NCI-H1436 treated with DMSO at 0.1 percent for 48 hours (cell line): ENCODE measurements at places on chromosomes 2 and 18.
A peak's percentile ranks its signal among the peaks of the same experiment; 100 is the strongest.

DNA sequence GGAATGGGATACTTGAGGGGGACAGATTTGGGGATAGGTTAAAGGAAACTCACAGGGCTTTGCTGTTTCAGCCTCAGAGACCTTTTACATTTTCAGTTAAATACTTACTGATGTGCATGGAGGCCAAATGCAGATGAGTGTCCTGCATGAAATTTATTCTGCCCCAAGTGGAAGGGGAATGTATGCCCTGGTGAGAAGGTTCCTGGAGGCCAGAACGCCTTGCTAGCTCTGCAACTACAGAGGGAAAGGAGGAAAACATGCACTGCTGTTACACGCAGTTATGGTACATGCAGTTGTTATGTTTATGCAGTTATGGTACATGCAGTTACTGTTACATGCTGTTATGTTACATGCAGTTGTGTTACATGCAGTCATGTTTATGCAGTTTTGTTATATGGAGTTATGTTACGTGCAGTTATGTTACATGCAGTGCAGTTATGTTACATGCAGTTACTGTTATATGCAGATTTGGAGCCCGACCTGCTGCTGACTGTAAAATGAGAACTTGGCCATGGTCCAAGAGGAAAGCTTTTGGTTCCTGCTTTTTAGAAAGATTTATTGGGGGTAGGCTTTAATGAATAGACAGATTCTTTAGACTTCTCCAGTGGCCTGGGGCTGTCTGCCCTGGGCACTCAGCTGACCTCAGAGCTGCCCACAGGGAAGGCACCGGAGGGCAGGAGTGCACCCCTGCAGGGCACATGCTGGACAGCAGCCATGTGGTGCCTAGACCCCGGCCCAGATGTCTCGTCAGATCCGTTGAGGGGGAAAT is 84.1 kb downstream of the LDLRAD4 start:
- DNase-seq = no peak

DNA sequence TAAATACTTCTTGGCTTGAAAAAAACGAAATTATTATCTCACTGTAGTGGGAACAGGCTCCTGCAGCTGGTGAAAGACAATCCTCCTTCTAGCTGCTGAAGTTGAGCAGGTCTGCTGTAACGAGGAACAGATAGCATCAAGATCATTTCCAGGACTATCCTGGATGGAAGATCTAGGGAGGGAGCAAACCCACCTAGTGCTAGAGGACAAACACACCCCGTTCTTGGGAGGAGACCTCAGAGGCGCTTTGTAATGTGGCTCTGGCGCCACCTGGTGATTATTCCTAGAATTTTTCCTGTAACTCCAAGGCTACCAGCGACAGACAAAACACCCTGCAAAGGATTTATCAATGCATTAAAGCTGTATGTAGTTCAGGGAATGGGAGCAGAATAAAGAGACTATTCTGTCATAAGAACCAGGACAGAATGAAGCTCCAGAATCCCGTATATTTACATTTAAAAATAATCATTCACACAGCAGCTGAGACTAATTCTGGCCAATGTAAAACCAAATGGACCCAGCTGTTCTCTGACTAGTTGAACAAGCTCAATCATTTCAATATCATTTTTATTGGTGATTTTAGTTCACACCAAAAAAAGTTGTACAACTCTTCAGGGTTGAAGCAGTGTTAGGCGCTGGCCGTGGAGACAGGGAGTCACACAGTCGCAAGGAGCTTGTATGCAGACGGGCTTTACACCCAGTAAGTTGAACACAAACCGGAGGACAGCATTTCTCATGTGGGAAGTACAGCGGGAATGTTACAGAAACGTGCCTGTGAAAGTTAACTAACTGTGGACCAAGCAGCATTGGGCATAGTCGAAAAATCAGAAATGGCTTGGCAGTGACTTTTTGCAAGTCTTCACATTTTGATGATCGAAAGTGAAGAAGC is 290.3 kb downstream of the TRIB2 start:
- DNase-seq = no peak

DNA sequence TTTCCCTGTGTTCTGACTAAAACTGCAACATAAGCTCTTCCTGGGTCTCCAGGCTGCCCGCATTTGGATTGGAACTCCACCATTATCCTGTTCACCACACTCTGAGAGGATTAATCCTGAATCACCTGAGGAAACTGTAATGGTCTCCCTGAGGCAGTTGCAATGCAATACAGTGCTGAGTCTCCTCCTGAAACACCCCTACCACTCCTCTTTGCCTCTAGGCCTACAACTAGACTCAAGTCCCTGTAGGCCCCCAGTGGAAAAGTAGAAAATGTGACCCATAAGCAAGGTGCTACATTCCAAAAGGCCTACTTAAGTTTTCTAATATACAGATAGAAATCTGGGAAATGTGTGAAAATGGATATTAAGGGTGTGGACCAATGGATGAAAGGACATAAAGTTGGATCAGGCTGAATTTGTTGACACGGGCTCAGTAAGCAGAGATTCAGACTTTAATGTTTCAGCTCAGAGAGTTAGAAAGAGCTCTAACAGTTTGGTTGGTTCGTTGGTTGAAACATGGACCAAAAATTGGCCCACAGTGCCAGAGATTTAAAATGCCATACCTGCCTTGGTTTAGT is 222.3 kb upstream of the ZC3H15 start:
- DNase-seq = no peak

- no peak for DNase-seq
Observed at GRCh38 chr2:129191530-129191929, 787.9 kb upstream of the RAB6C start.

- no peak for DNase-seq
Observed at GRCh38 chr18:668260-668659, 10.8 kb downstream of the TYMS start.

GRCh38 chr2:229686122-229686919 is 28.0 kb downstream of the DNER start:
- no peak for DNase-seq

DNA sequence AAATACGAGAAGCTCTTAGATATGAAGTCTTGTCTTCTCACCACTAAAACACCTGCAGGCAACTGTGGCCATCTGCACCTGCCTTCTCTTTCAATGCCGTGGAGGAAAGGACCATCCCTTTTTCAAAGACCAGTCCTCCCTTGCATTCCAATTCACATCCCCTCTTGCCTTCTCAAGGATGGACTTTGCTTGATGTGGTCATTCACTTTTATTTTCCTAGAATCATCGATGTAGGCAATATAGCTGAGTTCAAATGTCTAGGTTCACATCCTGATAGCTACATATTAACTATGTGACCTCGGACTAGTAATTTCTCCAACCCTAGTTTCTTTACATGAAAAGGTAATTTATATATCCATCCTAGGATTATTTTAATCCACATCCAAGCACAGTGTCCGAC is 110.1 kb downstream of the HIBCH start:
- DNase-seq = no peak

GRCh38 chr2:10252661-10253060 is 50.0 kb upstream of the HPCAL1 start:
- no peak for DNase-seq

DNA sequence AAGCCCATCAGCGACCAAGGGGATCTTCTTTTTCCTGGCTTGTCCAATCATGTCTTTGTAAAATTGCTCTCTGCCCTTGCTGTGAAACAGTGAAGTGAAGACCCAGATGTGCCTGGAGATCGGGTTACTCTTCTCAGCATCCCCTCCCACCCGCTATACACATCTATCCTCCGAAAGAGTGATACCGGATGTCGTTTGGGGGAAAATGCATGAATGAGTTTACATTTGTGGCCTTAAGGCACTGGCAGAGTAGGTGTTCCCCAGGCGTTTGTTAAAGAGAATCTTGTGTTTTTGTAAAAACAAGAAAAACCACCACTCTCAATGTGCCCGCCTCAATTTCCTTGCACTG is 528.3 kb downstream of the CMPK2 start:
- no peak for DNase-seq

DNA sequence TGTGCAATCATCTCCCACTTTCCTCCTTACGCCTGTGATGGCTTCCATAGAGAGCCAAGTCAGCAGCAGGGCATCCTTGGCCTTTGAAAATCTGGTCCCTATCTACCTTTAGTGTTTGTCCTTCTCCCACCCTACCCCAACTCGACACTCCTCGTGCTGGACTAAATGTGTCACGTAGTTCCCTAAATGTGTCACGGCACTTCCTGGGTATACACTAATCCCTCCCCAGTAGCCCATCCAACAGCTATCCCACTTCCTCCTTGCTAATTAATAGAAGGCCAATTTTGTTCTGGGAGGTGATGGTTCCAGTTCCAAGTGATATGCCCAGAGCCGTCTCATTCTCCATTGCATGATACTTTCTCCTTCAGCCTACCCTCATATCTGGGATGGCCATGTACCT is 36.5 kb upstream of the ZFP36L2 start:
- no peak for DNase-seq

- no peak for DNase-seq
Observed at GRCh38 chr2:151251012-151251411, 10.7 kb downstream of the RBM43 start.

DNA sequence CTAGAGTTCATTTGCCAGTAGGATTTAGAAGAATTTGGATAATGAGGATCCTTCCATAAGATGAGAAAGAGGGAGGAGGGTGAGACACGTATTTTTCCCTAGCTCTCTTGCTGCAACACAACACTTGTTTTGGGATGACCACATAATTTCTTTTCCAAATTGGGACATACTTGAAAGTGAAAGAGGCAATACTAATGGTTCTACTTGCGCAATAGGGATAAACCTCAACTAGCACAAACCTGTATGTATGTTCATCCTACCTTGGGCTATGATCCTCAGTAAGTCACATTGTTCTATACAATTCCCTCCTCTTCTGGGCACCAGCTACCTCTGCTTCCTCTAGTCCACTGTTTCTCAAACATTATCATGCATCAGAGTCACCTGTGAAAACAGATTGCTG is 1208.8 kb upstream of the LRRTM1 start:
- DNase-seq = no peak

GRCh38 chr2:128715360-128715759 is 396.7 kb upstream of the HS6ST1 start:
- no peak for DNase-seq

- no peak for DNase-seq
Observed at GRCh38 chr2:78561876-78562275, 463.6 kb upstream of the REG3G start.

- DNase-seq = no peak
Observed at GRCh38 chr2:38376346-38377049, 575 bp downstream of the ATL2 start.

DNA sequence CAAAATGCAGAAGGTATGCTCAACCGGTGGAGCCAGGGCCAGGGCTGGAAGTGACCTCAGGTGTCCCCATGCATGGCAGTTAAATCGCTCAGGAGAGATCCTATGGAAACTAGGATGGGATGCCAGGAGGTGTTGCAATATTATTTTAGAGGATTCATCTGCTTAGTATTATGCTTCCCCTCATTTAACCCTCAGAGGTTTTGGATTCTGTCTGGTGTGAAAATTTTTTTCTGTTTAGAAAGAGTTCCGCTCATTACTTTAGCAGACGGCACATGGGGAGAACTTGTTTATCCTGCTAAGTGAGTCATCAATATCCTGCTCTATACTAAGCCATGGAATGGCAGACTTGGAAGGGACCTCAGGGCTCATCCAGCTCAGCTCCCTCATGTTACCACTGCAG is 42.5 kb downstream of the TRIB2 start:
- DNase-seq = no peak

- DNase-seq = no peak
Observed at GRCh38 chr2:173349287-173349686, 5.4 kb upstream of the CDCA7 start.

- DNase-seq = no peak
Observed at GRCh38 chr2:217288472-217289063, 428.7 kb upstream of the TNP1 start.

DNA sequence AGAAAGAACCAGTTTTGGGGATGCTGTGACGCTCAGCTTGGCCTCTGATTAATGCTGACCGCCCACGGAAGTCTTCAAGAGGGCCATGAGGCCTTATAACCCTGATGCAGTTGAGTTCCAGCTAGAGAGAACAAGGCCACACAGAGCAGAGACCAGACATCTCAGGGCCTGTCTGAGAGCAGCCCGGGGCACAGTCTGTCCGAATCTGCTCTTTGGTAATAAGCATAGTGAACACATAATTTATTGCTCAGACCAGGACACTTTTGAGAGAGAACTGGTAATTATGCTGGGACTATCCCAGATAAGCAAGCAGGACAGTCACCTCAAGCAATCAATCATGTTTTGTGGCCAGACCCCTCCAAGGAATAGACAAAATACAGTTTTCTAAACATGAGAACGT is 68.5 kb downstream of the STPG4 start:
- DNase-seq = no peak

DNA sequence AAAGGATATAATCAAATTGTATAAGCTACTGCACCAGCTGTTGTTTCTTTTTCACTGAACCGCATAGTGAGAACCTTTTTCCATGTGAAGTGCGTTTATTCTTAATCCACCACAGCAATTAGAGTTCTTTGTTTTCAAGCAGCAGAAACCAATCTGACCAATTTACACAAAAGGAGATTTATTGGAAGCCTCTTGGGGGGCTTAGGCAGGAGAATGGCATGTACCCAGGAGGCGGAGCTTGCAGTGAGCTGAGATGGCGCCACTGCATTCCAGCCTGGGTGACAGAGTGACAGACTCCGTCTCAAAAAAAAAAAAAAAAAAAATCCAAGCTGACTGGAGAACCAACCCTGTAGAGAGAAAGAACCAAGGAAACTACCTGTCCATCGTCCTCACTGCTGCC is 10.0 kb downstream of the ADNP2 start:
- DNase-seq = peak; percentile 56

- no peak for DNase-seq
Observed at GRCh38 chr2:94758546-94758945, 112.7 kb upstream of the TEKT4 start.

DNA sequence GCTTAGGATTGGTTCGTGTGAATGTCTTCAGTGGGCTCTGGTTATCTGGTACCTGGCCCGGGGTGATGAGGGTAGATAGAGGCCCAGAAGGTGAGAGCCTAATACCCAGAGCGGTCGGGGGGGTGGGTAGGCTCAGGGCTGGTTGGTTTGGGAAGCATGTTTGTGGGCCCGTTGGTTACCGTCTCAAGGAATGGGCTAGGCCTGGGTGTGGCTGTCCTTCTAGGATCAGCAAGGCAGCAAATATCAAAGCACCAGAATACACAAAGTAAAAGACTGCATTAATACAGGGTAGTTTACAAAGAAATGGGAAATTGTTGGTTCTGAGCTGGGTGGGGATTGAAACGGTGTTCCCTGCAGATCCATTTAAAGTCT is 6.0 kb upstream of the IL1R2 start:
- DNase-seq = no peak

- DNase-seq = no peak
Observed at GRCh38 chr2:176149939-176150583, 1.3 kb upstream of the HOXD4 start.

DNA sequence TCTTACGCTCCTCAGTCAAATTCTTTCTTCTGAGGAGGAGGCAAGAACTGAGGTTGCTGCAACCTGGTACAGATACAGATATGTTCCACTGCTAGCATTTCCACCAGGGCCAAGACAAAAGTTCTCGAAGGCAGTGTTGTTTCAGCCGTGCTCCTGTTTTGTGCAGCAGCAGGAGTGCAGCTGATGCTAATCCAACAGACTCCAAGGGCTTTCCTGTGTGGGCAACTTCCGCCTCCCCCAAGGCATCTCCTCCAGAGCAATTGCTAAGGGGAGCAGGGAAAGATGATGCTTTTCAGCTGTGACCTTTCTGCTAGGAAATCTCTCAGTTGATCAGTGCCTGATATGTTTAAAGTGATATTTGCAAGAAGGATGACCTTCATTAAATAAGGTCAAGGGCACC is 52.6 kb upstream of the DAPL1 start:
- no peak for DNase-seq

GRCh38 chr2:235439959-235440662 is 53.7 kb upstream of the AGAP1 start:
- no peak for DNase-seq
